ENCODE measurements at places on chromosomes 3 and 15.

DNA sequence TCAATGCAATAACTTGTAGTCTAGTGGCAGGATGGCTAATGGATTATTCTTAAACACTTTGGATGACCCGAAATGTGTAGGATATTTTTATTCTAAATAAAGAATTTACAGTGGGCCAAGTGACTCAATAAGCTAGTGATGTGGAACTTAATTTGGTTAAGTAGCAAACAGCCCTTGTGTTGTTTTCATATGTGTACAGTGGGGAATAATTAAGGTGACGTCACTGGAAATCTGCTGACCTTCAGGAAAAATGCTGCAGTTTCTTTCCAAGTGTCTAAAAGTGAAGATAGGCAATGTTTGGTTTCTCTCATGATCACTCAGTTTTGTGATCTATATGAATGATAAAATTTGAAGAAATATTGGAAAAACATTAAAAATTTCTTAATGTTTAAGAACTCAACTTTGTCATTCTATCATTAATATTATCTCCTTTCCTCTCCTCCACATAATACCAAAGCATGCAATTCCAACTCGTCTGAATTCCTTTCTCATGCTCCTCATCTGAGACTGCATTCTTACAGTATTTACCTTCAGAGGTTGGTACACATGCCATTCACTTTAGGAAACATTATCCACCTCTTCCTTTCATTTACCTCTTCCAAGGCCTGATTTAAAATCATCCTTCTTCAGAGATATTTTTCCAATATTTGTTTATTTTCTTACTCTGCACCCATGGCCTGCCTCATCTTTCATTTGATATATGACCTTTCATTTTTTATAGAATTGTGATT lies 414.6 kb upstream of the ARPP21 start:
- no peak for DNase-seq

DNA sequence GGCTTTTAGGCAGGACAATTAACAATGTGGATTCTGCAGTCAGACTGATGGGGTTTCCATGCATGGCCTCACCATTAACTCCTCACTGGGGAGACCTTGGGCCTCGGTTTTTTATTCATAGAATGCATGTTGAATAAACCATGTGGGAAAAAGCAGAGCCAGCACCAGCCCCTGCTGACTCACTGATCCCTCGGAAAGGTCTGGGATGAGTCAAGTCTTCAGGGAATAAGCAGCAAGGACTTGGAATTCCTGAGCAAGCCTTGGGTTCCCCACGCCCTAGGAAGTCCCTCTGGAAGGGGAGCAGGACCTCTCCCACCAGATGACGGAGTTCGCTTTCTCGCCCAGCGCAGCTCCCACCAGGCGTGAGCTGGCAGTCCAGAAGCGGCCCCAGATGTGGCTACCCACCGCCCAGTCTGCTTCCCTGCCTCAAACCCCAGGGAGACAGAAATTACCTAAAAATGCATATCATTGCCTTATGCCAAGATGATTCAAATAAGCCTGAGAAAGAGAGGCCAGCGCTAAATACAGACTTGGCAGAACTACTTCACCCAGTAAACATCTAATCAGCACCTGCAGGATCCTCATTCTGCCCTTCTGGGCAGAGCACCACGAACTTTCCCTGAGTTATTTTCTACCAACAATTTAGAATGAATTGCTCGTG lies 45.4 kb downstream of the BTD start:
- DNase-seq, result no peak

GRCh38 chr3:45655906-45656305 lies 33.3 kb upstream of the SACM1L start:
- DNase-seq, result no peak

GRCh38 chr3:31952205-31952604 lies 28.9 kb downstream of the OSBPL10 start:
- no peak for DNase-seq

GRCh38 chr3:40265181-40265580 lies 44.3 kb upstream of the EIF1B start:
- DNase-seq, result no peak

GRCh38 chr3:26291840-26292239 lies 330.7 kb upstream of the LRRC3B start:
- DNase-seq, result no peak

All from stimulated activated CD8-positive, alpha-beta memory T cell treated with anti-CD3 and anti-CD28 coated beads, Interleukin-12 subunit alpha, Interleukin-12 subunit beta, amount 100 ng/mL, for 4 hours (primary cell).